ENCODE measurements at places on chromosomes 5 and 9. TPM values are rescaled to one million over a fixed set of nuclear protein-coding genes. Genes with fewer than 3 reads are reported as not detected.
A peak's percentile ranks its signal among the peaks of the same experiment; 100 is the strongest.

BRD9 gene
- 26.1 TPM for total RNA-seq

SPATA31E1 gene
- total RNA-seq: not detected

ACOT12 gene
- not detected for total RNA-seq

PJA2 gene
- total RNA-seq: 75.7 TPM

TLX3 gene
- total RNA-seq: not detected

GLRA1 gene
- total RNA-seq: not detected

EMB gene
- 12.0 TPM for total RNA-seq

IL13 gene
- total RNA-seq: not detected

ZNF658 gene
- total RNA-seq: 8.9 TPM

LRRC19 gene
- total RNA-seq: not detected

LNPEP gene
- total RNA-seq: 53.0 TPM

DOCK8 gene
- total RNA-seq: 5.7 TPM

GBGT1 gene
- 6.2 TPM for total RNA-seq

WDR31 gene
- total RNA-seq: 12.9 TPM

PAX5 gene
- total RNA-seq: not detected

DNA sequence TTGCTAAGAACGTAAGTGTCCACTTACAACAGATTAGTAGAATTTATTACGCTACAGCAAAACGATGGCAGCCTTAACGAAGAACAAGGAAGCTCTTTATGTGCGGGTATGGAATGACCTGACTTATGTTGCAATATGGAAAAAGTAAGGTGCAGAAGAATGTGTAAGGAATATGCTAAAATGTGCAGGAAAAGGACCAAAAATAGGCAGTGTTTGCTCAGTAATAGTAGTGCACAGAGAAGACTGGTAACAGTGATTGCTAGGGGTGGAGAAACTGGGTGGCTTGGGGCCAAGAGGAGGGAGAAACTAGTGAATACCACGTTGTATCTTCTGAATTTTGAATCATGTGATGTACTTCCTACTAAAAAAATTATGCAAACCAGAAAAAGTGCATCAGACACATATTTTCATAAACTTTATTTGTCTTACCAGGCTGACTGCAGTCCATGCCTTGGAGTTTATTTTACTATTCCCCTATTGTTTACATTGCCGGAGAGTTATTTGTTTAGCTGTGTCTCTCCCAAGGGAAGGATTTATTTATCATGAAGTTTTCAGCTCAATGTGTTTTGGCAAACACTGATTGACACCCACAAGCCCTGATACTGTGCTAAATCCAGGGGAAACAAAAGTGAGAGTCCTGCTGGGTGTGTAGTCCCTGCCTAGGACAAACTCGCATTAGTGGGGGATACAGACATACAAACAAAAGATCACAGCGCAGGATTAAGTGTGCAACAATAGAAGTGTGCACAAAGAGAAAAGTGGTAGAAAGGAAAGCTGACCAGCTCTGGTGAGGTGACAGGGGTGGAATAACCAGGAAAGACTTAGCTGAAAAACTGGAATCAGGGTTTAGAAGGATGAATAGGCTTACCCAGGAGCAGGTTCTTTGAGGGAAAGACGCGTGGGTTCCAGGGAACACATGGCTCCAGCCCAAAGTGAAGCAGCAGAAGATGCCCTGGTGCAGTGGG is 34.0 kb upstream of the ZNF484 start:
- DNase-seq: no peak

DNA sequence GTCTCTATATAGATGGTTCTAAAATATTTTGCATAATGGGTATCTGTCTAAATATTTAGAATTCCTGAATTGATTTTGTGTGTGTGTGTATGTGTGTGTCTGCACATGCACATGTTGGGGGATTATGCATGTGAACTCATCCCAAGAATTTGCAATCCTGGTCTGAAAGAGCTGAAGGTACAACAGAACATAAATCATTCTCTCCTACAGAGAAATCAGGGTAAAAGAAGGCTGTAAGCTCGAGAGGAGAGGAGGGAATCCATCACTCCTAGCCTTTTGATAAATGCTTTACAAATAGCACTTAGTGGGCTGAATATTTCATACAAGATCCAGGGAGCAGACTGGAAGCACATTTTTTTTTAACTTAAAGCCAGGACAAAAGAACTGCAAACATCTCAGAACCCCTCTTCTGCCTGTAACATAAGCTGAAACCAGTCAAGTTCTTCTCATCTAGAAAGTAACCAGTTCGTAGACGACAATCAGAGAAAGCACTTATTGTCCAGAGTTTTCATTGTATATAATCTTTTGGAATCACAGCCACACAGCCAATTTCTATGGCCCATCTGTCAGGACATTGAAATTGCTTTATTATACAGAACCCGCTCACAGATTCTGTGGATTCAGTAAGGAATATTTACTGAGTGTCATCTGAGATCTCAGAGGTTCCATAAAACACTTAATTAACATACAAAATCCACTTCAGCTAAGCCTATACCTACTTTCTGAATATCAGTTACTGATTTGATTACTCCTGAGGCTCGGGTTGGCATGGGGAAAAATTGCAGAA is 541.4 kb upstream of the ZNF462 start:
- DNase-seq: no peak

DNA sequence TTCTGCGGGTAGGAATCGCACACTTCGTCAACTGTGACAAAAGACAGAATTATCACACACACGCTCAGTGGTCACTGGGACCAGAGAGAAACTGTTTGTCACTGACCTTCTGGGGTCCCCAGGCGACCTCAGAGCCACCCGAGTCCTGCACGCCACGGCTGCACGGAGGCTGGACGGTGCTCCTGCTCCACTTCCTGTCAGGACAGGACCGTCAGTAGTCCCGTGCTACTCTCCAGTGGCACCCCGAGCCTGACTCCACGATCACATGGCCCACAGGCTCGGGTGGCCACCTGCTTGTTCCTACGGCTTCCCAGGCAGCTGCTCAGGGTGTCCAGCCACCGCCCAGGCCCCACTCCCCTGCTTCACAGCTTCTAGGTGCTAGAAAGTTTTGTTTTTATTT is 17.9 kb downstream of the MRNIP start:
- peak; percentile 23 for DNase-seq

DNA sequence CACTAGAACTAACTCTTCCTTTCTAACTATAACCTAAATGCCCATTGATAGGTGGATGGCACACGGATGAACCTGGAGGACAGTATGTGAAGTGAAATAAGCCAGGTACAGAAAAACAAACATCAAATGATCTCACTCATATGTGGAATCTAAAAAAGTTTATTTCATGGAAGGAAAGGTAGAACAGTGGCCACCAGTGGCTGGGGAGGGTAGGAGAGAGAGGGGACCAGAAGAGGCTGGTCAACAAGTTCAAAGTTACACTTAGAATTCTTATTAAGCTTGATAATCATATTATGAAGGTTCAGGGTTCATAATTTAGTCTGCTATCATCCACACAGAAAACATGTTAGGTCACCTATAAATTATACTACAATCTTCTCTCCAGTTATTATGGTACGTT is 107.6 kb upstream of the SLC12A2 start:
- no peak for DNase-seq

GRCh38 chr5:158915216-158915615 is 184.5 kb downstream of the EBF1 start:
- no peak for DNase-seq

GRCh38 chr5:96483878-96484277 is 50.8 kb upstream of the PCSK1 start:
- no peak for DNase-seq

- DNase-seq: no peak
Observed at GRCh38 chr9:38229104-38229500, 160.1 kb upstream of the SHB start.

DNA sequence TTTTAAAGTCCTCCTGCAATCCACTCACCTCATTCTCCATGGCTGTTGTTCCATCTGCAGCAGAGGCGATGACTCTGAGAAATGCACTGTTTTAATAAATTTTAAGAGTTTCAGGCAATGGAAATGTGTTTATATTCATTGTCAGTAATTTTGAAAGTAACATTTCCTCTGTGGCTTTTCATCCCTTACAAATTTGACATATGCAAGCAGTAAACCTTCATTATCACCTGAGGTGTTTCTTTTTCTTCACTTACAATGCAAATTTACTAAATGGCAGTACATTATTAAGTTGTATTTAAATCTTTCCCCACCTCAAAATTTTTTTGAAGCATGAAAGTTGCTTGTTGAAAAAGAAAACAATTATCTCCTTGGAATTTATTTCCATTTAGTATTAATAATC is 136.9 kb downstream of the DIRAS2 start:
- no peak for DNase-seq

- no peak for DNase-seq
Observed at GRCh38 chr5:65766781-65767180, 44.8 kb downstream of the NLN start.

DNA sequence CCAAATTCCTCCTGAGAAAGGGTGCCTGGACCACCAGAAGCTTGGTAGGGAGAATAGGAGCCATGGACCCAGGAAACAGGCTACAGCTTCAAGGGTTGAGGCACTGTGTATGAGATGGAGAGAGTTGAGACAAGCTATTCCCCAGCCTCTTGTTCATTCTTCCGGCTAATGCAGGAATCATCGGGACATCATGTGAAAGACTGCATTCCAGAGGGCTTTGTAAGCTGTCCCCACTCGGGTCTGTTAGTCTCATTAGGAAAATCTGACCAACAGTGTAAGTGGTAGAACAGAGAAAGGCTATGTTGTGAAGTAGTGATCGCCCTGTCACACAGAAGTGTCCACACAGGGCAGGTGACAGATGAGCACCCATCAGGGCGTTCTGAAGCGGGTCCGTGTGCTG is 81.4 kb downstream of the GABBR2 start:
- no peak for DNase-seq

GRCh38 chr9:122125509-122126330 is 32.6 kb upstream of the TTLL11 start:
- no peak for DNase-seq

- no peak for DNase-seq
Observed at GRCh38 chr9:79220251-79220650, 351.5 kb upstream of the TLE4 start.

DNA sequence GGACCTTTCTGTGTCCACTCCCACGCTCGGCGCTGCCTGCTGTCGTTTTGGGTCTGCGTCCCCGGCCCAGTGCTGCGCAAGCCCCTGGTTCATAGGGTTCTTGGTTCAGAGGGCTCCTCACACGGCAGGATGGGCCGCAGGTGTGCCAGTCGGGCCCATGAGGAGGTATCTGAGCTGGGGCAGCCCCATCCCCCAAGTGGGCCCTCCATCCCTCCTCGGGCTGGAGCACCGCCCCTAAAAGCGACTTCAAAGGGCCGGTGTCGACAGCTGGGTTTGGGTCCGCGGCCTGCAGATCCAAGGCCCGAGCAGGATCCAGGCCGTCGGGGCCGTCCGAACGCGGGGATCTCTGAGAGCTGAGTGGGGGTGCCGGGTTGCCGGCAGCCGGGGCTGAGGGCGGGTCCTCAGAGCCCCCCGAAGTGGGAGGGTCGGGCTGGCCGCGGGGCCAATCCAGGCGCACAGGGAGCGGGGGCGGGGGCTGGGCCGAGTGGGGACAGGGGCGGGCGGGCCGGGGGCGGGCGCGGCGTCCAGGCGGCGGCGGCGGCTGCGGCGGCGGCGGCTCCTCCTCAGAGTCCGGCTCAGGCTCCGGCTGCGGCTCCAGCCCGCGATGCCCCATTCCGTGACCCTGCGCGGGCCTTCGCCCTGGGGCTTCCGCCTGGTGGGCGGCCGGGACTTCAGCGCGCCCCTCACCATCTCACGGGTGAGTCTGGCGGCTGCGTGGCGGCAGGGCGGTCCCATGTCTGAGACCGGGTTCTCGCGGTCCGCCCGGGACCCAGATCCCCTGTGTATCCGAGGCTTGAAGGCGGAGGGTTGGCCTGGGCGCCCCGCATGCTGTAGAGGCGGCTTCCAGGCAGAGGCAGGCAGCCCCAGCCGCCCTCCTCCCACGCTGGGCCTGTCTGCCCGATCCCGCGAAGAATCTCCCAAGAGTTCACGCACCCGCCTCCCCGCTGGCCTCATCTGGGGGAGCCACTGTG is at the start of gene PDLIM4:
Gene PDLIM4 (plus strand): TSS at position 566 of the 971 bp plus-strand sequence. CDS start 39 bp downstream, at position 605.
- DNase-seq: peak; percentile 60

DNA sequence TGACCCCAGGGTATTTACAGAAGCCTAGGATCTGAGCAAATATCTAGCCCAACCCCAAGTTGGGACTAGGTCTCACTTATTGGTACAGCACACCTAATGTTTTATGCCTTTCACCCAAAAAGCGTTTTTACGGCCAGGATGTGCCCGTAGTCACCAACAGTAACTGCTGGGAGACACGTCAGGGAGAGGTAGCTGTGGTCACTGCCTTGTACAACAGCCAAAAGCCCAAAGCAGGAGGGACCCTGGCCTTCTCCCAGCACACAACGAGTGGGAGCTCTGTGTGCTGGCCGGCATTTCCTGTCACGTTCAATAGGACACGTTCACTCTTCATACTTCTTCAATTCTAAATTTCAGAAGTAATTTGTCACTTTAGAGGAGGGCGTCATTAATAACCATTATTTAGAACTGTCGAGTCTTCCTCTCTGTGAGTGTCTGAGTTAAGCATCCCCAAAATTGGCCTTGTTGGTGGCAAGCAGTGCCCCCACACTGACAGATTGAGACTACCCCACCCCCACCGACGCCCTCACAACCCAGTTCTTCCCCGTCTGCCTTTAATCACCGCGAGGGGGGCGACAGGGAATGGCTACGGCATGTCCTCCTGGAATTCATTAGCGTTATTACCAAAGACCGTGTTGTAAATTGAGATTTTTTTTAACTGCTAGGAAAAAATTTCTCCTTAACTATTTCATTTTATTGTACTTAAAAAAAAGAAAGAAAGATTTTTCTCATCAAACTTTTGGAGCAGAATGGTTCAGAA is 80.7 kb downstream of the MVB12B start:
- DNase-seq: no peak

- DNase-seq: no peak
Observed at GRCh38 chr5:81486711-81487110, 92.8 kb upstream of the ACOT12 start.

GRCh38 chr9:89722712-89723111 is 117.9 kb downstream of the GADD45G start:
- DNase-seq: no peak

DNA sequence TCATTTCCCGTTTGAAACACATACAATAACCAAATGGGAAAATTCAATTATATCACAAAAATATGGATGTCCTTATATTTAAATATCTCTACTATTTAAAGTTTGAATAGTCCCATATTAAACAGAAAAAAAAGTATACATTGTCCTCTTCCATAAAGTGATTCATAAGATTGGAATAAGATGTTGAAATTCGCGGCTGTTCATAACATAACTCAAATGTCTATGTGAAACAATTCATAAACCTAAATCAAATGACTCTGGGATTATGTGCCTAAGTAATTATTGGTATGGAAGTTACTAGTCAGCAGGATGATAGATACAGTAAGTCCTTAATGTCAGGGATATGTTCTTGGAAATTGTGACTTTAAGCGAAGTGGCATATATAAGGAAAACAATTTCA is 3.9 kb upstream of the EFNA5 start:
- no peak for DNase-seq

All from left ventricle myocardium superior (tissue), 1 donor.